ENCODE measurements at places on chromosomes 7 and 10.

- DNase-seq, result no peak
Observed at GRCh38 chr7:81810476-81811155, 40.8 kb upstream of the HGF start.

- DNase-seq, result peak; percentile 35
Observed at GRCh38 chr7:116138202-116138801, 72.0 kb upstream of the TES start.

- DNase-seq, result no peak
Observed at GRCh38 chr10:124160943-124161582, 67.7 kb upstream of the CHST15 start.

DNA sequence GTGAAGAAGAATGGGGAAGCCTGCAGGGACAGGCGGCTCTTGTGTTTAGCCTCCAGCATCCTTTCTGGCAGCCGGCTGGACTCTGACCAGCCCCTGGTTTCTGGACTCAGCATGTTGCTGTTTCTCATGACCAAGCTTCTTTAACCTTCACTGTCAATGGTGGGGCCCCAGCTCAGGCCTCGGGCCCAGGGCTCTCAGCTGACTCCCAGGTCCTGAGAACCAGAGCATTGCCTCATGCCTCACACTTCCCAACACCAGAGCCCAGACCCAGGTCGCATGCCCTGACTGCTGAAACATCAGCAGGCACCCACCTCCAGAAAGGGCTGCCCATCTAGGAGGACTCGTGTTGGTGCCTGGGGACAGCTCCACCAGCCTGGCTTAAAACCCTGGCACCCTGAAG is 34.8 kb upstream of the FGFR2 start:
- DNase-seq, result no peak

- DNase-seq, result no peak
Observed at GRCh38 chr10:33352175-33352574, 17.7 kb upstream of the NRP1 start.

GRCh38 chr7:28626221-28626620 is 213.9 kb downstream of the CREB5 start:
- DNase-seq, result no peak

- no peak for DNase-seq
Observed at GRCh38 chr10:46298477-46299285, 11.9 kb downstream of the ANTXRL start.

DNA sequence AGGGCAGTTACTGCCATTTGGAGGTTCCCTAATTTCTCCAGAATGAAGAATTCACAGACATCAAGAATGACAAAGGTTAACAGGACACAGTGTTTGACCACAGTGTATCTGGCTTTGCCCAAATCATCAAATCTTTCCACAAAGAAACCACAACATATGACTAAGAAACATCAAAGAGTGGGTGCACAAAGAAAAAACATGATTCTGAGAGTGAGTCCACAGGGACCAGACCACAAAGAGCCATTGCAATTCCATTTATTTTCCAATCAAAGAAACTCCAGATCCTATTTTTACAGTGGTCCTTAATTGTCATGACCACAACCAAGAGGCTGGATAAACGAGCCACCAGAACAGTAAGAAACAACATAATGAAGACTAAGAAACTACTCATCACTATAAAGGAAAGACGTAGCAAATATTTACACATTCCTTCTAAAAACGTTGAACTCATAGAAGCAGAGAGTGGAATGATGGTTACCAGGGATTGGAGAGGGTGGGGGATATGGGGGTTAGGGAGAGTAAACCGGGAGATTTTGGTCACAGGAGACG is 286.5 kb downstream of the DOCK4 start:
- DNase-seq, result no peak

Data from GM04504 (cell line).